WTC11 (cell line): ENCODE measurements at places on chromosomes 3 and 15.

DNA sequence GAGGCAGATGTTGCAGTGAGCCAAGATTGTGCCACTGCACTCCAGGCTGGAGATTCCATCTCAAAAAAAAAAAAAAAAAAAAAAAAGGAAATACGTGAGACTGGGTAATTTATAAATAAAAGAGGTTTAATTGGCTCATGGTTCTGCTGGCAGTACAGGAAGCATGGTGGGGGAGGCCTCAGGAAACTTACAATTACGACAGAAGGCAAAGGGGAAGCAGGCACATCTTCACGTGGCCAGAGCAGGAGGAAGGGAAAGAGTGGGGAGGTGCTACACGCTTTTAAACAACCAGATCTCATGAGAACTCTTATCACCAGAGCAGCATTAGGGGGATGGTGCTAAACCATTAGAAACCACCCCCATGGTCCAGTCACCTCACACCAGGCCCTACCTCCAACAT is 138.2 kb upstream of the IL12A start:
- DNase-seq, result no peak

GRCh38 chr3:126556637-126557414 is 1.9 kb downstream of the C3orf22 start:
- DNase-seq, result no peak

DNA sequence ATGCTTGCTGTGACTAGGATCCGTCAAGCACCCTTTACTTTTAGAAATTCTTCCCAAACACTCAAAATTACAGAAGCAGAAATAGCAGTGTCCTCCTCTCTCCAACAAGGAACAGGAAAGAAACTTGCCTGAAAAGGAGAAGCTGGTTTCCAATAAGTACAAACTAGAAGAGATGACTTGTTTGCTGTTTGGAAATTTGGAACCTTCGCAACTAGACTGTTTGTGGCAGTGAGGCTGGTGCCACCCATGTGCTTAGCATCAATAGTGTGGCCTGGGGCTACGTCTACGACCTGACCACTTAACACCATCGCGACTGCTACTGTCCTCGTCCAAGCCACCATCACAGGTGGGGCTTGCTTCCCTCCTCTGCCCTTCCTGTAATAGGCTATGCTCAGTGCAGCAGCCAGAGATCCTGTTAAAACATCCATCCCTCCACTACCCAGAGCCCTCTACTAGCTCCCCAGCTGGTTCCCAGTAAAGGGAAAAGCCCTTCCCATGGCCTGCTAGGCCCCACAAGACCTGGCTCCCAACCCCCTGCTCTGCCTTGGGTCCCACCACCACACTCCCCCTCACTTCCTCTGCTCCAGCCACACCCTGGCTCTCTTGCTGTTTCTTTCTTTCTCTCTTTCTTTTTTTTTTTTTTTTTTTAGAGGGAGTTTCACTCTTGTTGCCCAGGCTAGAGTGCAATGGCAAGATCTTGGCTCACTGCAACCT is 52.6 kb upstream of the CCR2 start:
- DNase-seq, result no peak

DNA sequence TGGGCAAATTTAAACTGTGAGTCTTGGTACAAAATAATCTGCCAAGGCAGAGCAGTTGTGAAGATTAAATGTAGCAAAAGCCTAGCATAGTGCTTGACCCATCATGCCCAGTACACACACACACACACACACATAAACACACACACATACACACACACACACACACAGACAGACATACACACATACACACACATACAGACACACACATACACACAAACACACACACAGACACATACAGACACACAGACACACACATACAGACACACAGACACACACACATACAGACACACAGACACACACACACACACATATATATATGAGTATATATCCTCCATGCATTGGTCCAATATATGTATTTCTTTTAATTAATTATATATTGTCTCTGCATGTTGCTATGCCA is 328.8 kb upstream of the DNAJC19 start:
- no peak for DNase-seq

GRCh38 chr3:79368403-79368802 is 399.4 kb downstream of the ROBO1 start:
- no peak for DNase-seq
